ENCODE measurements at places on chromosomes 13 and 19.
A peak's percentile ranks its signal among the peaks of the same experiment; 100 is the strongest.

DNA sequence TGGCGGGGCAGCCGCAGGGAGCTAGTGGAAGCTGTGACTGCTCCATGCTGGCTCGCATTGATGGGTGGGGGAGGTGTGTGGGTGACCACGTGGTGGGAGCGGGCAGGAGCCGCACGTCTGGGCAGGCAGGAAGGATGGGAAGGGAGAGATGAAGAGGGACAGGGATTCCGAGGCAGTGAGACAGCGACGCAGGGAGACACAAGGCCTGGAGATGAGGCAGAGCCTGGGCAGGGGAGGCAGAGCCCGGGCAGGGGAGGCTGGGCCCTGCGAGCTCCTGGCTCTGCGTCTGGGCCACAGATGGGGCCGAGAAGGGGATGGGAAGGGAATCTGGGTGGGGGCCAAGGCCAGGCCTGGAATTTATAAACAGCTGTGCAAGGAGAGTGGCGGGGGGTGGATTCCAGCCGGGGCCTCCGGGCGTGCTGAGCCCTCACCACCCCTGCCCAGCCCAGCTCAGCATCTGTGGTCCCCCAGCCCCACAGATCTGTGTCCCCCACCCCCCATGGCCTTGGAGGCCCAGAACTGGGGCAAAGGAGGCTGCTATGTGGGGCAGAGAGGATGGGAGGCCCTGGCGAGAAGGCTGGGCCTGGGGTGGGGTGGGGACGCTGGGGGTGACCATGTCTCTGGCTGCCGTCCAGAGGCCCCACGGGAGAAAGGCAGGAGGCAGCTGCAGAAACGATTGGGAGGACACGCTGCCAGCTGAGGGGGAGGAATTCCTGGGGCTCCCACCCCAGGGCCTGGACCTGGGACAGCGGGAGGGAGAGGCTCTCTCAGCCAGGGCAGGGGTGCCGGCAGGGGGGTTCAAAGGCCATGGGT, 6.0 kb downstream of the EHD2 start:
- DNase-seq: peak; percentile 99

DNA sequence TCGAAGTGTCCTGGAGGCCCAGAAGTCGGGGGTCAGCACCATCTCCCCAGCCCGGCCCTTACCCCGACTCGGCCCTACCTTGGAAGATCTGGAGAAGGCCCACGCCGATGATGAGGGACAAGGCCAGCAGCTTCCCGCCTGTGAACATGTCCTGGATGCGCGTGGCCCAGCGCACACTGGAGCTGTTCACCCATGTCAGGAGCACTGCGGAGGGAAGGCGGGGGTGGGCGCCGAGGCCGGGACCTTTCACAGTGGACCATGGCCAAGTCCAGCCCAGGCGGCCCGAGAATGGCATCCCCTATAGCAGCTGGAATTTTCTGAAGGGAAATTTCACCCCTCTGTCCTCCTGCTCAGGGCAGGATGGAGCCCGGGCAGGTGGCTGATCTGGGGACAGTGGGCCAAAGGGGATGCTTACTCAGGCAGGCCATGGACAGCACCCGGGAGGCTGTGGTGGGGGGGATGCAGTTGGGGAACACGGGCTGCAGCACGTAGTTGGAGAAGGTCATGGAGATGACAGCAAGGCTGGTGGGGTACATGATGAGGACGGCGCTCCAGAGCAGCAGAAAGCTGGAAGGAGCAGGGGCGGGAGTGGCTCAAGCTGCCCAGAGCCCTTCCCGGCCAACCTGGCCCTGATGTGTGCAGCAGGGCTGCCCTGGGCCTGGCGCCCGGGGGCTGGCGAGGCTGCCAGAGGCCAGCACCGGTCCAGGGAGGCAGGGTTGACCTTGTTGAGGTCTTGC, 13.0 kb downstream of the SLC7A10 start:
- DNase-seq: no peak

DNA sequence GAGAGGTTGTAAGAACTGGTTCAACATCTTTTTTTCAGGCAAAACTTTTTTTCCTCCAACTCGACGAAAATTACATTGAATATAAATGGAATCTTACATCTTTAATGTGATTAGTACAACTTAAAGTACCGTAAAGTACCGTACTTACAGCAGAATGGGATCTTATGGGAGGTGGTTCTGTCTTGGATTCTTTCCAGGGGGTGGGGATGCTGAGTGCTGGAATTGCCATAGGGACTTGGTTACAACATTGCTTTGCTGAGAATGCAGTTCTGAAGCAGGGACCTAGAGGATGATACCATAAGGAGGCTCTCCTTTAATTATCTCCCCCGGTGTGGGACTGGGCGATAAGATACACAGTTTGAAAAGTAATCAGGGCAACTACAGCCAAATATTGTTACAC, 186.4 kb downstream of the KLF5 start:
- DNase-seq: no peak

- DNase-seq: peak; percentile 99
Measured at GRCh38 chr19:1747285-1748114, 5.8 kb upstream of the ONECUT3 start.

- DNase-seq: peak; percentile 83
Measured at GRCh38 chr13:44759384-44760360, 183.5 kb upstream of the TSC22D1 start.

DNA sequence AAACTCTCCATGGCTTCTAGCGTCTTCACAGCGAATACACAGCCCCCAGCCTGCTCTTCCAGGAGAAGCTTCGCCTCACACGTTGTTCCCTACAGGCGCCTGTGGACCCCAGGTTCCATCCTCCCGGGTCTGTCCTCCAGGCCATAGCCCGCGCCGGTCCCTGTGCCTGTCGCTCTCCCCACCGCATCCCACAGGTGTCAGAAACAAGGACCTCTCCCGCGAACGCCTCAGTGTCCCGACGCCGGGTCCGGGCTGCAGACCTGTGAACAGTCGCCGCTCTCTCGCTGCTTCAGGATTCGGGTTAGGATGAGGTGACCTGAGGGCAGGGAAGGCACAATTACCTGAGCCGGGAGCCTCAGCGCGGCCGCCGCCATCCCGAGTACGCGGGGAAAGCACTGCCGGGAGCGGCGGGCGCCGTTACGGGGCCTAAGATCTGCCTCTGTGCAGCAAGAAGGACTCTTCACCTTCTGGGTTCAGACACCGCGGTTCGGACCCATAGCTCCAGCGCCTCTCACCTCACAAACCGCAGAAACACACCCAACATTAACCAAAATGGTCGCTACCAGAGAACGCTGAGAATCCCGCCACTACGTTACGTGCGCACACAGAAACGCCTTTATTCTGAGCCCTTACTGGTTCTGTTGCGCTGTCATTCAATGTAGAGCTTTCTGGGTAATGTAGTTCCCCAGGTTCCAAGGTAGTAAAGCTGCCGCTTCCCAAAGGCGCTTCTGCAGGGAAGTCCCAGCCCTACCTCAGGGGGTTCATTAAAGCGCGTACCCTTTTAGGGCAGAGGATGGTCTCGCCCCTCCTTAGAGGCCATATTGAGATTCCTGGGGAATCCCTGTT, at the start of gene ZNF418:
TSS of gene ZNF418 (minus strand) at position 583 of the 846 bp plus-strand sequence. CDS start 1,580 bp downstream, outside the sequence.
- DNase-seq: peak; percentile 90

- DNase-seq: no peak
Measured at GRCh38 chr13:99724633-99725517, 223.6 kb downstream of the TM9SF2 start.

DNA sequence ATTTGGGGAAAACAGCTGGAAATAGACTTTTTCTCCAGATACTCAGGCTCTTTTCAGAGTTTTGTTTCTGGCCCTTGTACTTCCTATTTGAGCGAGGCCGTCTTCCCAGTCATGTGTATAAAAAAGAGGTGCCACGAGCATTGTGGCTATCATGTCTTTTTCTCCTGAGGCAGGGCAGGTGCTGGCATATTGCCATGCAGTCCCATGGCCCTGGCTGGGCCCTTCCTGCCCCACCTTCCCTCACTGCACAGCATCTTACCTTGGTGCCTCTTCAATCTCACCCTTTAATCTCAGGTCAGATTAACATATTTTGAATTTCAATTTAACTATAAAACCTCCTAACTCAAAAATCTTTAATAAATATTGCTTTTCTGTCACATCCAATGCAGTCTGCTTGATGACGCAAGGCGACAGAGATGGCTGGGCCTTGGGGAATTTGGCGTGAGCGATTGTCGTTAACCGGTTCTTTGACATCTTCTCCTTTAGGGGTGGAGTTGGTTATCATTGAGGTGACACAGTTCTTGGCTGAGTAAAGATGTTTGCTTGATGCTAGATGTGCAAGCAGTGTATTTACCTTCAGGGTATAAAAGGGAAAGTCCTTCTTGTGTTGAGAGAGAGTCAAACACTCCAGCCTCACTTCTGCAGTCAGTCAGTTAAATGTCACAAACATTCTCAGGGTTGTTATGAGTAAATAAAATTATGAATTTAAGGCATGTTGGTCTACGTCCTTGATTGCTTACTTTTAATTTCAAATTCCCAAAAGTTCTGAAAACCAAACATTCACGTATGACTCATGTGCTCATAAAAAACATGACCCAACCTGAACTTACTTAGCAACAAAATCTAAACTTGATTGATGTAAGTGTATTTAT, 289.9 kb downstream of the MYO16 start:
- peak; percentile 85 for DNase-seq

- DNase-seq: peak; percentile 82
Measured at GRCh38 chr13:20993661-20994440, 67.5 kb downstream of the LATS2 start.

DNA sequence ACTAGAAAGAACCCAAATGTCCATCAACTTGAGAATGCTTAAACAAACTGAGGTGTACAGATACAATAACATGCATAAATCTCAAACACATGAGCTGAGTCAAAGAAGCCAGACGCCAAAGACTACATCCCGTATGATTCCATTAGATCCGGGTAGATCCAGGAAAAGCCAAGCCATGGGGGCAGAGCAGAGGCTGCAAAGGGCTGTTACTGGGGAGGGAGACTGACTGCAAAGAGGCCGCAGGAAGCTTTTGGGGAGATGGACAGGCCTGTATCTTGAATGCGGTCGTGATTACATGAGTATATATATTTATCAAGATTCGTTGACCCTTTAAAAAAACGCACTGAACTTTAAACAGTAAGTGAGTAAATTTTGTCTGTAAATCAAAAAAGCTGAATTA, 28.7 kb downstream of the GGACT start:
- no peak for DNase-seq

- DNase-seq: no peak
Measured at GRCh38 chr13:51235756-51236490, 13.7 kb downstream of the FAM124A start.

DNA sequence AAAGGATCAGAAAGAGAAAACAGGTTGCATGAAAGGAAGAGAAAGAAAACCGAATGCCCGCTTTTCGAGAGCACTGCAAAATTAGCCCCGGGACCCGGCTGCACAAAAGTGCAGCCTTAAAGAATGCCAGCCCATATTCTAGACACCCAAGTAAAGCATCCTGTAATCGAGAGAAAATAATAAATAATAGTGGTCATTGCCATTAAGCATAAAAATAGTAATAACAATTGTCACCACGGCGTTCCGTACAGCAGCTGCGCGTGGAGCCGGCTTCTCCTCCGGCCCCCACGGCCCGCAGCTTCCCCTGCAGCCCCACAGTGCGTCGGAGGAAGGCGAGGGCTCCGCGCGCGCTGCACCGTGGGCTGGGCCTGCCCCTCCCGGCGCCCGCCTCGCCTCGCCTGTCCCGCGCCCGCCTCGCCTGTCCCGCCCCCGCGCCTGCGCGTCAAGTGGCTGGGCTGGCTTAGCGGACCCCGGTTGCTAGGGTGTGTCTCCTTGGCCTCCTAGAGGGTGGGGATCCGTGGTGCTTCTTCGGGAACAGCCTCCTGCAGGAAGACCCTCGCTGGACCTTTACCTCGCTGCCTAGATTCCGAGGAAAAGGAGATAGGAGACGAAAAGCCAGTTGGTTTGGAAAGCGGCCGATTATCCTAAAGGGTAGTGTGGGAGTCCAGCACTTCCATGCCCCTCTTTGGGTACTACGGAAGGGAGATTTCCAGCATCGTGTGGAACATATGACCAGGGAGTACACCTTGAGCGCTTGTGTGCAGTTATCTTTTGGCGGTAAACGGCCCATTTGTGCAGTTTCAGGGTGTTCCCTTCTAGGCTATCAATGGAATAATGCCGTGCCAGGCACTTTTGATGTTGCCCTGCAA, at the start of gene LRRC63:
TSS of gene LRRC63 (plus strand) at position 446 of the 869 bp plus-strand sequence. CDS start 1,107 bp downstream, outside the sequence.
- DNase-seq: peak; percentile 46

DNA sequence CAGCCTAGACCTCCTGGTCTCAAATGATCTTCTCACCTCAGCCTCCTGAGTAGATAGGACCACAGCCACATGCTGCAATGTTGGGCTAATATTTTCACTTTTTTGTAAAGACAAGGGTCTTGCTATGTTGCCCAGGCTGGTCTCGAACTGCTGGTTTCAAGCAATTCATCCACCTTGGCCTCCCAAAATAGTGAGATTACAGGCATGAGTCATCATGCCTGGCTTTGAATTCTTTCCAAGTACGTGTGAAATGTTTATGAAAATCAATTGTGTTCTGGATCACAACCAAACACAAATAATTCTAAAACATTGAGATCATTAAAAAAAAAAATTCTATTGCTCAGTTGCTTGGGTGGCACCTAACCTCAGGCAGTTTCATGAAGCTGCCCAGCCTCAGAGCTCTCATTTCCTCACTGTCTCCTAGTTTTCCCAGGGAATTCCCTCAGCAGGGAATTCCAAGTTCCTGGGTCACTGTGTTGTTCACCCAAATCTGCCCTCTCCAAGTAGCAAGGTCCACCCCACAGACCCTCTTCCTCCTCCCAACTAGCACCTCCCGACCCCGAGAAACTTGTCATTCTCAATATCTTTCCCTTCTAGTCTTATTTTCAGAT, 44.8 kb downstream of the ING1 start:
- DNase-seq: peak; percentile 36

DNA sequence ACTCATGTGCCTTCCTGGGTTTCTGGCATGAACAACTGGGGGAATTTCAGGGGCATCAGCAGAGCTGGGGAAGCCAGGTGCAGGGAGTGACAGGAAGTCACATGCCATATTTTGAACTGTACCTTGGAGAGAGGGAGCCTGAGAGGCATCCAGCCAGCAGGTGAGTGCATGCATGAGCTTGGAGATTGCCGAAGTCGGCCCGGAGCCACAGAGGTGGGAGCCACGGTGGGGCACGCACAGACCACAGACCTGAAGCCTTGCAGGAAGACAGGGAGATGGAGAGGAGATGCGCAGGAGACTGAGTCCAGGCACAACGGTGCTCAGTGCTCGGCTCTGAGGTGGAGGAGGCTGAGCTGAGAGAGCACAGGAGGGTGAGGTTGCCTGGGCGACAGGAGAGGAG, 55.1 kb downstream of the CDADC1 start:
- DNase-seq: no peak

- peak; percentile 26 for DNase-seq
Measured at GRCh38 chr13:95553581-95554385, 1.3 kb downstream of the CLDN10 start.

DNA sequence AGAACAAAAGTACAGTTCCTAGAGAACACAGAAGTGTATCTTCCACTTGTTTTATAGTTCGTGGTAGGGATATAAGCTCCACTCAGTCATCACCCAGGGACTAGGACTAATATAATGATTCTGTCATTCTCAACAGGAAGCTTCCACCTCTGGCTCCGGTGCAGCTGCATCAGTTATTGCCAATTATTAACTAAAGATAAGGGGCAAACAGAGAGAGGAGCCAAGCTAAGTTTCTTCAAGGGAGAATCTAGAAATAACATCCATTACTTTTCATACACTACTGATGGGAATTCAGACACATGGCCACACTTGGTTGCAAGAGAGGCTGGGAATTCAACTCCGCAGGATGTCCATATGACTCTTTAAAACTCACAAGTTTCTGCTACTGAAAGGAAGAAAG, 917.9 kb downstream of the OLFM4 start:
- DNase-seq: no peak

All from epithelial cell of esophagus (primary cell).